ENCODE measurements at places on chromosomes 1 and 21.

- DNase-seq = peak; percentile 87
Measured at GRCh38 chr1:222392556-222392955, 155.3 kb downstream of the HHIPL2 start.

DNA sequence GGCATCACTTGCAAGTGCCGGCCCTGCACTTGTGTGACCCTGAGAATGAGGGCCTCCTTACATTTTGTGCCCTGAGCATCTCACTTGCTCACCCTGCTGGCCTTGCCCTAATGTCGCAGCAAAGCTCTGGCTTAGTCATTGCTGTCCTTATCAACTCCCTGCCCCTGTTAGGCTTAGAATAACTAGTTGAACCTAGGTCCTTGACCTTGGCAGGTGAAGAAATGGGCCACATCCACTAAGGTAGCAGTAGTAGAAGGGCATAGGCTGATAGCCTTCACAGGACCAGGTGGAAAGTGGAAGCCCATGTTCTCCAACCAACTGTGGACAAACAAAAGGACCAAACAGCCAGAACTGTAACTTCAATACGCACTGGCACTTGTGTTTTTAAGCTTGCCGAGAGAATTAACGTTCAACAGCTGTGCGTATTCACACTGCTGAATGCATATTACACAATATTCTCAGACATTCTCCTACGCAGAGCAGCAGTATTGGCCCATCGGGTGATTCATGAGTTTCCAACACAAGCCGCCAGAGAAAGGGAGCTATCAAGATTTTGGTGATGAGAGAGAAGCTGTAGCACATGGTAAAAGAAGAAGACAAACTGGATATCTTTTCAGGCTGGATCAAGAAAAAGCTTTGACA, 27.7 kb upstream of the PTGFRN start:
- DNase-seq = peak; percentile 87

DNA sequence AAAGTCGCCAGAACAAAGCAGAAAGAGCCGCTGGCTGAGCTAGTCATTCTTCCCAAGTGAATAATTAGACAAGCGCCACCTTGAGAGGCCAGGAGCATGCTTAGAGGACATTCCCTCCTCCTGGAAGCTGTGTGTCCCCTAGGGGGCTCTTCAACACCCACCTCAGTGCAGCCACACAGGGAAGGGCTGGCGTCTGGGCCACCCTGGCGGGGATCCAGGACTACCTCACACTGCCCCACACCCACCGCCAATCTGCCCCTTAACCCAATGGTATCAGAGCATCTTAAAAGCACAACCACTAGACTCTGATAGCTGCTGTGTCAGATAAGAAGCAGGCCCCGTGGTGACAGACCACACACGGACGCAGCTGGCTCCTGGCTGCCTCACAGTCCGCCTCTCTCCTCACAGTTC, 24.9 kb downstream of the SETD4 start:
- DNase-seq = no peak

DNA sequence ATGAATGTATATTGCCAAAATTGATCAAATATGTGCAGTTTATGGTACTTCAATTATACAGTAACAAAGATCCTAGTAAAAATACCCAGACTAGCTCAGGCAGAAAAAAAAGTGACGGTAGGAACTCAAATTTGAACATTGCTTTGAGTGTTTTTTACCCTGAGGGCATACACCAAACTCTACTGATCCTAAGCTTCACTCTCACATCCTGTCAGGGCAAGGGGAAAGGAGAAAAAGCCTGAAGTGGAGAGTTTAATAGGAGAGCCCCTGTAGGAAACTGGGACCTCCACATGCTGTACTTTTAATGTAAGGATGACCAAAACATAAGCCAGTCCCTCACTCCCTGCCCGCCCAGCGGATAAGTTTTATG, 59.8 kb upstream of the GNG12 start:
- DNase-seq = no peak

DNA sequence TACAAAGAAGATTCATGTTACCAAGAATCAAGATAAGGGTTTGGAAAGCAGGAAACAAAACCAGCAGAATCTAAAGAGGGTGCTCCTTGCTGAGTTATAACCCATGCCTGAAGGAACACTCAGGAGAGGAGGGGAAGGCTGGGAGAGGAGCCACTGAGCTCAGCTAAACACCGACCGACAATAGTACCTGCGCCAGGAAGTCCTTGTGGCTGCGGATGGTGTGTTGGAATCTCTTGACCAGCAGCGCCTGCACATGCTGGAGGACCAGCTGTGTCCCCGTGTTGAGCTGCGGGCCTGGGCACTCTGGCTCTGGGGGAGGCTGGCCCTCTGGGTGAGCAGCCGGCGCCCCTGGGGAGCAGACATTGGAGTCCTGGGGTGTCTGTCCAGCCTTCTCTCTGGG, 89.4 kb downstream of the ABCA4 start:
- no peak for DNase-seq

- DNase-seq = no peak
Measured at GRCh38 chr21:33432496-33432895, 29.3 kb downstream of the IFNGR2 start.

DNA sequence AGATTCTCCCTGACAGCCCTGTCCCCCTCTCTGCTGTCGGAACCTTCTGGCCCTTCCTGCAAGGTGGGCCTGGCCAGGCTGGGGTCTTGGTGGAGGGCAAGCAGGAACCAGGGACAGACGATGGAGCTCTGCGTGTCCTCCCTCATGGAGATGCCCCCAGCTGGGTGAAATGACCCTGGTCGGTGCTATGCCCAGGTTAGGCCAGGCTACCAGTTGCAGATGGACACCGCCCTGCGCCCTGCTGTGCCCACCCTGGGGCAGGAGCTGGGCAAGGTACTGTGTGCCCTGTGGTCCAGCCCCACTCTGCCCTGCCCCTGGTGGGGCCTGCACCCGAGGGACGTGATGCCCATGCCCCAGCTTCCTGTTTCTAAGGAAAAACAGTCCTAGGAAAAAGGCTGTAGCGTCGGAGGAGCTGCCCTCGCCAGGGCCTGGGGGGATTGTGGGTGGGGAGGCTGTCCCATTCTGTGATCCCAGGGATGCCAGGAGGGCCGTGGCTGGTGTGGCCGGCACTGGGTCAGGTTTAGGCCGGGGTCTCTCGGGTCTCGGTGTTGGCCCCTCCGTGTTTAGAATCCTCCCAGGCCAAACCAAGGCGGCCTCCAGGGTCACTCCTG, 77.6 kb downstream of the MORN1 start:
- DNase-seq = no peak

GRCh38 chr1:171158551-171158950, 26.5 kb upstream of the FMO2 start:
- no peak for DNase-seq

DNA sequence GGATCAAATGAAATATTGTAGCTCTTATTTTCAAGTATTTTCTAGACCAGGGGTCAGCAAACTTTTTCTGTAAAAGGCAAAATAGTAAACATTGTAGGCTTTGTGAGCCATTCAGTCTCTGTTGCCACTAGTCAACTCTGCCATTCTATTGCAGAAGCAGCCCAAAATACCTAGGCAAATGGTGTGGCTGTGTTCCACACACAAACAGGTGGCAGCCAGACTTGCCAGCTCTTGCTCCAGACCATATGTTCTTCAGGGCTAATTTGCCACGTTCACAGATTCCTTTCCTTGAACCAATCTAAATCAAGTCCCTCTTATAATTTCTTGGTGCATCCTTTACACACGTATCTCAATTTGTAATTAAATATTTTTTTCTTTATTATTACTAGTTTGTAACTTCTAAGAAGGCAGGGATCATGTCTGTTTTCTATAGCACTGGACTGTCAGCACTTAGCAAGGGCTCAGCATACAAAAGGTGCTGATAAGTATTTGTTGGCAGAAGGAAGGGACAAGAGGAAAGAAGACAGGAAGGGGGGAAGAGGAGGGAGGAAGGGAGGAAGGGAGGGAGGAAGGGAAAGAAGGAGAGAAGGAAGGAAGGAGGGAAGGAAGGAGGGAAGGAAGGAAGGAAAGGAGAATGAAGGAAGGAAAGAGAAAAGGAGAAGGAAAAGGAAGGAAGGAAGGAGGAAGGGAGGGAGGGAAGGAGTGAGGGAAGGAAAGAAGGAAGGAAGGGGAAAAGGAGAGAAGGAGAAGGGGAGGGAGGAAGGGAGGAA, 106.5 kb upstream of the EDEM3 start:
- DNase-seq = peak; percentile 14

GRCh38 chr21:31526040-31526439, 133.5 kb upstream of the SOD1 start:
- no peak for DNase-seq

DNA sequence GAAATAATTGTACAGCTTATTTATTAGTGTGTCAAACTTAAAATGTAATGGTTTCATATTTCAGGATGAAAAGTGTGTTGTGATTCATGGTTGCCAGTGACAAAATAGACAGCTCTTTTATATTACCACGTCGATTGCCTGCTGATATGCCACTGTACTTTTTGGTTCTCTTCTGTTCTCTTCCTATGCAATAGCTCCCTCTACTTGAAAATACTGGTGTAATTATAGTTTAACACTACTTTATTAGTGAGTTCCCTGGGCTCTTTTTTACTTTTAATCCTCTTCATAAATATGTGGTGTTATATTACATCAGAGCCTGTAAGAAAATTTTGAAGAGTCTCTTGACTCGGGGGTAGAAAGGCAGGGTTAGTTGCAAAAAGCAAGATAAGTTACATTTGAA, 111.3 kb downstream of the PATJ start:
- peak; percentile 46 for DNase-seq

DNA sequence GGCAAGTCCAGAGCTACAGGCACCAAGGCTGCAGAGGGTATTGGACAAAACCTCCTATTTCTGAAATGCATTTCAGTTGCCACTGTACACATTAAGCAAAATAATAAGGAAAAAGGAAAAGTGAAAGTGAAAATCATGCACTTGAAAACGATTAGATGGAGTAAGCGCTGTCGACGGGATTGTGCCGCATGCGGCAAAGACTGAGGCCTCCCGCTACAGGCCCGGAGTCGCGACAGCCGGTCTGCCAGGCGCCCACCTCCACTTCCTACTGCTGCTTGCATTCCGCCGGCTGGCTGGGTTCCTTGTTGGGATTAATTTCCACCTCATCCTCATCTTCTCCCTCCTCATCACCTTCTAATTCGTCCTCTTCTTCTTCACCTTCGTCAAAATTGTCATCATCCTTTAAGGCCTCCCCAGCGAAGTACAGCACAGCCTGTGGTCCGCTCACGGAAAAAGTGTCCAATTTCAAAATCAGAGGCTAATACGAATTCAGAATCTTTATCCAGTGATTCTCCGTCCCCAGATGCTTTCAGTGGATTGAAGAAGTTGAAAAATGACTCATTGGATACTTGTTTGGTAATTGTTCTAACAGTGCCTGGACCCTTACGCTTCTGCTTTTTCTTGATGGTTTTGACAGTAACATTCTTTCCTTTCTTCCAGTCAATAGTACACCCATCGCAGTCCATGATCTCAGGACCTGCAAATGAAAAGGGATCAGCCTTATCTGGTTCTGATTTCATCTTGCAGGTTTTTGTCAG, 38.0 kb downstream of the CD58 start:
- DNase-seq = no peak

GRCh38 chr1:28256197-28256827, 3.0 kb upstream of the SESN2 start:
- no peak for DNase-seq

GRCh38 chr1:203726417-203726867, 38.5 kb upstream of the LAX1 start:
- DNase-seq = no peak

- no peak for DNase-seq
Measured at GRCh38 chr21:21297211-21297610, 299.0 kb downstream of the NCAM2 start.

DNA sequence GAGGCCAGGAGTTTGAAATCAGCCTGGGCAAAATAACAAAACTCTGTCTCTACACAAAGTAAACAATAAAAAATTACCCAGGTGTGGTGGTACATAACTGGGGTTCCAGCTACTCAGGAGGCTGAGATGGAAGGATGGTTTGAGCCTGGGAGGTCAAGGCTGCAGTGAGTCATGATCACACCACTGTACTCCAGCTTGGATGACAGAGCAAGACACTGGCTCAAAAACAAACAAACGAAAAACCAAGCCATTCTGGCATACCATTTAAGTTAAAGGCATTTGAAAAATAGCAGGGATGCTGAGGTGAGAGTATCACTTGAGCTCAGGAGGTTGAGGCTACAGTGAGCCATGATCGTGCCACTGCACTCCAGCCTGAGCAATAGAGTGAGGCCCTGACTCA, 5.3 kb upstream of the ALDH9A1 start:
- no peak for DNase-seq

GRCh38 chr1:193438312-193438711, 251.9 kb upstream of the B3GALT2 start:
- DNase-seq = no peak

DNA sequence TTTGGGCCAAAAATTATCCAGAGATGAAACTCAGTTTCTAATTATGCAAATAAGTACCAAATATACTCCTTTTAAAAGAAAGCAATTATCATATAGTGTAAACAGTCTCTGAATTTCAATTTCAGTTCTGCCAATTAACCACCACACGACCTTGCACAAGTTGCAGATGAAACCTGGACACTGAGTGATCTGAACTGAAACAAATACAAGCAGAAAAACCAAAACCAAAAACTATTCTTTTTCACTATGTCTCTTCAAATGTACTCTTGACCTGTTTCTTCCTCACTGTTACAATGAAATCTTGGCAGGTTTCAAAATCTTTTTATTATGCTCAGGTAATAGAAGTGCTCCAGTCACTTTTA, 79.2 kb downstream of the TYW3 start:
- DNase-seq = no peak

DNA sequence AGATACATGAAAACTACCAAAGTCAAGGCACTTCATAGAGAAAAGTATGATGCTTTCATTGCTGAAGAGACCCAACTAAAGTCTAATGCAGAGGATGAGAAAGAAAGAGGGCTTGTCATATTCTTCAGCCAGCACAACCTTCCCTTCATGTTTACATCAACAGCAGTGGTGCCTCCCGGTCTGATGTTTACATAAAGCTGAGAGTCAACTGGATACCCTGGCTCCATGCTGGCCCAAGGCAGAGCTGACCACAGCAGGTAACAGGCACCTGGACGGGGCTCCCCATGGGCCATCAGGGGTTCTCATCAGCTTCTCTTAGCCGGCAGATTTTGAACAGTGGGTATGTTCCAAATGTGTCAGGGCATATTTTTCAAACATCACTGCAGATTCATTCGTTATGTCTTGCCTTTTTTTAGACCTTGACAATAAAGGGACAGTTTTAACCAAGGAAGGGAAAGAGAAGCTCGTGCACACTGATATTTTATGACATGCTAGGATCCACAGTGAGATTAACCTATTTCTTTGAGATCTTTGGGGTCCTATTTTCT, 117.1 kb downstream of the NRIP1 start:
- DNase-seq = no peak

GRCh38 chr1:59605184-59605583, 209.6 kb upstream of the HOOK1 start:
- DNase-seq = no peak

DNA sequence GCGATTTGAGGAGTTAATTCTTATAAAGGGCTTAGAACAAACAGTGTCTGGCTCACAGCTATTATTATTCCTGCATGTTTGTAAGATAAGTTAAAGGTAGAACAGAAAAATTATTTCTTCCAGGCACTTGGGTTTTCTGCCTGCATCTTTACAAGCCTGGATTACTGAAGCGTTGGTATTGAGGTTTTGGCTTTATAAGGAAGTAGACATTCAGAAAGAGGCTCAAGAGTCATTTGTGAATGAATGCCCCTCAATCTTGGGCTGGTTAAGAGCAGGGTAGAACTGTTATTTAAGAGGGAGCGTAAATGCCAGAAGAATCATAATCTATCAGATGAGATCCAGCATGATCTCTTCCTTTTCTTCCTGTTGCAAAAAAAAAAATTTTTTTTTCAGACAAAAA, 77.3 kb upstream of the ARID1A start:
- DNase-seq = no peak
